Stimulated activated CD4-positive, alpha-beta T cell treated with anti-CD3 and anti-CD28 coated beads, TNF-alpha, amount 100 ng/mL, for 4 hours (primary cell): ENCODE measurements at places on chromosomes 7 and 10.

DNA sequence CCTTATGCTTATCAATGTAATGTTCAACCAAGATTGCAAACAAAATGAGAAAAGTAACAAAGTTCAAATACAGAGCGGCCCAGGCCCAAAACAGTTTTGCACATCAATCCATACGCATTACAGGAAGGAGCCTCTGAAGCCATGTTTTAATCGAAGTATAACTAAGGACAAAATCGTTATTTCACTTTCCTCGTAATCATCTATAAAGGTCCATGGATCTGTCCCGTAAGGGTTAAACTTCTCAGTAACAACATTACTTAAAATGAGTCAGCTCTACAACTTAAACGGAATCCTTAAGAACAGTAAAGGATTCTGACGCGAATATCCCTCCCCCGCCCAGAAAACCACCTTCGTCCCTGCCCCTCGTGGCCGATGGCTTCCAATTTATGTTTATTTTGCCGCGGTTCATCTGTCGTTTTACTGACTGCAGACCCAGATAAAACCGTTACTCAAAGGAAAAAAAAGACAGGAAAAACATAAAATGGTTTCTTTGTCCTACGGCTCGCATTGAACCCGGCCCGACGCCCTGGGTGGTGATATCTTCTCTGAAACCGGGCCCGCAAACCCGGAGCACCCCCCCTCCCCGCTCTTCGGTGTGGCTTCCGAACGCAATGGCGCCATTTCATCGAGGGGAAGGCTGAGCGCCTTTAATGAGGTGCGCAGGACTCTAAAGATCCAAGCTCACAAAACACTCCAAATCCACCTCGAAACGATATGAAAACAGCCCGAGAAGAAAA is 1.1 kb downstream of the HNRNPA2B1 start:
- peak; percentile 39 for DNase-seq

DNA sequence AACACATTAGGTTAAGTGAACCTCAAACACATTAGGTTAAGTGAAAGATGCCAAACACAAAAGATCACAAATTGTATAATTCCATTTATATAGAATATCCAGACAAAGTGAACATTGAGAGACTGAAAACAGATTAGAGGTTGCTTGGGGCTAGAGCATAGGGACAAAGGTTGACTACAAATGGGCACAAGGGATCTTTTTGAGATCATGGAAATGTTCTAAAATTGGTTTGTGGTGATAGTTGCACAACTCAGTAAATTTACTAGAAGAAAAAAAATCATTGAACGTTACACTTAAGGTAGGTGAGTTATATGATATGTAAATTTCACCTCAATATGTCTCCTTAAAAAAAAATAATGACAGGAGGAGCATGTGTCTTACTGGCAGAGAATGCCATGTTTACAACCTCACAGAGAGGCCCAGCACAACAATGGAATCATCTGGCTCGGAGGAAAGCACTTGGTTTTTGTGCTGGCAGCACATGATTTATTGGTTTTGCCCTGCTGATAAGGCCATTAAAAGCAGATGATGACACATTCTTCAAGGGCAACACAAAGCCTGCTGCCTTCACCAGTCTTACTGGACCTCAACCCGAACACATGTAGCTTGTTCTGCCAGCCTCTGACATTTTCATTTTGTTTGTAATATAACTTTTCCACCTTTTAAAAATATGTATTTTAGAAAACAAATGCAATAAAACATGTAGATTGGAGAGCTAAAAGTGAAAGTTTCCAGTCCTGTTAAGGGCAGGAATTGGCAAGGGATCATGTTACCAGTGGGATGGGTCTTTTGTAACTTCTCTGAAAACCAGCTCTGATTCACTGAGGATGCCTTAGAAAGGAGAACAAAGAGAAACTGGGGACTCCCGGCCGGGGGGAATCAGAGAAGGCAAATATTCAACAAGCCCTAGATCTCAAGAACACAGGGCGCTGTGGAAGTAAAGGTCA is 11.9 kb upstream of the LMOD2 start:
- no peak for DNase-seq

DNA sequence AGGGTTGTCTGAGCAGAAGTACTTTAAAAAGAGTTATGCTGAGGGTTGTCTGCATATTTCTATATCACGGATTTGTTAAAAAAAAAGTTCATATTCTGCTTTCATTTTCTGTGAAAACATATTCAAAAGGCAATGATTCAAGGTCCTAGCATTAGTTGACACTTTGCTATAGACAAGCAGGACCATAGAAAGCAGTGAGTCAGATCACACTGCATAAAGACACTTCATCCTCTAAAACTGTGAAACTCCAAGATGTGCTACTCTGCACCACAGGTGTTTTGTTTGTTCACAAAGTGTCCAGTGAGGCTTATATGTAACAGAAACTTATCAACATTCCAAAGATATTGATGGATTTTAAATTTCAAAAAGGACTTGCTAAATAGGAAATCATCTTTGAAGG is 47.0 kb downstream of the SPAM1 start:
- DNase-seq, result no peak

GRCh38 chr7:116732788-116733694 is 61.0 kb downstream of the MET start:
- DNase-seq, result no peak

GRCh38 chr10:119575991-119576390 is 20.8 kb downstream of the TIAL1 start:
- no peak for DNase-seq

DNA sequence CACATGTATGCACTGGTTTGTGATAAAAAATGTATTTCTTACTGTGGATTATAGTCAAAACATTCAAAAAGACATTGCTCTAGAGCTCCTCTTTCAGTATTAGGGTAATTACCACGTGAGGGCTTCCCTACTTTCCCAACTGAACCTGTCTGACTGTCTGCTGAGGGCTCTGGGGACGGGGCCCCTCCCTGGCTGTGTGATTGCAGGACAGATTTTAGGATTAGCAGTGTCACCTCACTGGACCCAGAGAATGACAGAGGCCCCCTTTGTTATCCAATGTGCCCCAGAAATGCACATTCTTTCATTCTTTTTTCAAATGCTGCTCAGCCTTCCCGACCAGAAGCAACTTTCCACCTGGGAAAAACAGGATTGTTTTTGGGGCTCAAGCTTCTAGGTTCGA is 43.6 kb upstream of the MXI1 start:
- DNase-seq, result no peak

DNA sequence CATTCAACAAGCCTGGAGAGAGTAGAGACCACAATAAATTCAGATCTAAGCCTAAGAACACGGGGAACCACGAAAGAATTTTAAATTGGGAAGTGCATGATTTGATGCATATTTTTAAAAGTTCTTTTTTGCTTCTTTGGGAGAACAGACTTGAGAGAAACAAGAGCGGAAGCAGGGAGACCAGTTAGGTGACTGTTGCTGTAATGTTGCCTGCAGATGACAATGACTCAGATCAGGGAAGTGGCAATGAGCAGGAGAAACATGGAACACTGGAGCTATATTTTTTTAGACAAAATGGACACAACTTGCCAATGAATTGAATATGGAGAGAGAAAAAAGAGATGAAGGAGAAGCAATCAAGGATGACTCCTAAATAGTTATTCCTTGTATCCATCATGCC is 125.1 kb downstream of the RAPGEF5 start:
- DNase-seq, result no peak

DNA sequence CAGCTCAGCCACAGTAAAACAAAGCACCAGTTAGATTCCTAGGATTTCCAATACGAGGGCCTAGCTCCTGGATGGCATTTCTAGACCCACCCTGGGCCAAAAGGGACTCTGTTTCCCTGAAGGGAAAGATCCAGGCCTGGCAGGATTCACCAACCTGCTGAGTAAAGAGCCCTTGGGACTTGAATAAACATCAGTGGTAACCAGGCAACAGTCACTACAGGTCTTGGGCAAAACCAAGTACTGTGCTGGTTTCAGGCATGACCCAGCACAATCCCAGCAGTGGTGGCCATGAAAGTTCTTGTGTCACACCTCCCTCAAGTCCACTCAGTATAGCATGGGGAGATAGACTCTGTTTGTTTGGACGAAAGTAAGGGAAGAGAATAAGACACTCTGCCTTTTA is 31.0 kb upstream of the STARD3NL start:
- DNase-seq, result no peak

DNA sequence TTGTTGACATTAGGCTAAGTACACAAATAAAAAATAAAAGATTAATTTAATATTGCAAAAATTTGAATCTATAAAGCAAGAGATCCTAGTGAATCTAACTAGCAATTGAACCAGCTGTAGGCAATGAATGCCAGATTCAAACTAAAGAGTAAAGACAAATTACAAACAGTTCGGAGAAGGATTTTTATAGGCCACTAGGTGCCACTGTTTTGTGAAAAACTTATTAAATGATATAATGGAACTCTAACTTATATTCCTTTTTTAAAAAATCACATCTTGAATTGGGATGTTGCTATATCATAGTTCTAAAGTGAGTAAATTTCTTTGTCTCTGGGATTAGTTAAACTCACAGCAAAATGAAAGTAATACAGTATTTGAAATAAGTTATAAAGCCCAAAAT is 39.1 kb upstream of the GNAI1 start:
- no peak for DNase-seq

GRCh38 chr10:121519901-121520493 is 78.2 kb downstream of the FGFR2 start:
- DNase-seq, result no peak

DNA sequence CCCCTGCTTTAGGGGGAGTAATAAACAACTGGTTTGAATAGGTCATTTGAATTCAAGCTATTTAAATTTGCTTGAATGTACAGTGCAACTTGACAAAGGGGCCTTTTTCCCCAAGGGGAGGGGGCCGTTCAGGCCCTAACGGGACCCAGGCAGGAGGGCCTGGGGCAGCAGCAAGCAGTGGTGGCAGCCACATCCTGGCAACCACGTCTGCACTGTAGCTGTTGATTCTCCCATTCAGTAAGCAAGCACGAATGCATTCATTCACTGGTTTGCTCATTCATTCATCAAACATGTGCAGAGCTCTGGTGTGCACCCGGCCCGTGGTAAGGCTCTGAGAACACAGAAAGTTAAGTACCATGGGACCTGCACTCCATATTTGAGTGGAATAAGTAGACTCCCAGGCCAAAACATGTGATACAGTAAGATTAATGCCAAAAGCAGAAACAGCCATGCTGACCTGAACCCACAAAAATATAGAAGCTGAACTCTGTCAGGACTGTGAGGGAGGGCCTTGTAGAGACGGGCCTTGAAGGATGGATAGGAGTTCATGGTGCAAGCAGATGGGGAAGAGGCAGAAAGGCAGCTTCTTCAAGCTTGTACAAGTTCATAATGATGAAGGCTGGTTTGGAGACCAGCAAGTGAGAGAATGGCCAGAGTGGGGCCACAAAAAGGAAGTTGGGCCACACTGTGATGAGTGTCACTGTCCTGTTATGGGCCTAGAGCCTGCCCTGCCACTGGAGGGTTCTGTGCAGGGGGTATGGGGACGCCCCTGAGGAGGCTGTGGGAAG is 29.3 kb upstream of the C10orf53 start:
- no peak for DNase-seq

GRCh38 chr10:49664842-49665355 is 14.6 kb upstream of the C10orf53 start:
- DNase-seq, result no peak

DNA sequence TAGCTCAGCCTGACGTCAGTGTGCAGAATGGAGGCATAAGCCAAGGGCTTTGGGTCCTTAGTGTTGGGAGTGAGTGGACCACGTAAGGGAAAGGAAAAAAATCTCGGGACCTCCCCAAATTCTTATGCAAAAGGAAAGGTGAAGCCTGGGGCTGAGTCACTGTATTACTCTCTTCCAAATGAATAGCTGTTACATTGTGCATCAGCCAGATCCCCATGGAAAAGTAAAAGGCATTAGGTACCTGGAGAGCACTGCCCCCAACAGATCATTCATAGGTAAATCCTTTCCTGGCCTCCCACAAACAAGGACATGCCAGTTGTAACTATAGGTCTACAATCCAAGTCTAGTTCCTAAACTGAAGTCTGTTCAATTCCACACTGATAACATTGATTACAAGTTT is 170.5 kb downstream of the C1GALT1 start:
- DNase-seq, result no peak

- no peak for DNase-seq
These were observed 220.9 kb upstream of the PPP2R2D start for GRCh38 chr10:131679926-131680325.

DNA sequence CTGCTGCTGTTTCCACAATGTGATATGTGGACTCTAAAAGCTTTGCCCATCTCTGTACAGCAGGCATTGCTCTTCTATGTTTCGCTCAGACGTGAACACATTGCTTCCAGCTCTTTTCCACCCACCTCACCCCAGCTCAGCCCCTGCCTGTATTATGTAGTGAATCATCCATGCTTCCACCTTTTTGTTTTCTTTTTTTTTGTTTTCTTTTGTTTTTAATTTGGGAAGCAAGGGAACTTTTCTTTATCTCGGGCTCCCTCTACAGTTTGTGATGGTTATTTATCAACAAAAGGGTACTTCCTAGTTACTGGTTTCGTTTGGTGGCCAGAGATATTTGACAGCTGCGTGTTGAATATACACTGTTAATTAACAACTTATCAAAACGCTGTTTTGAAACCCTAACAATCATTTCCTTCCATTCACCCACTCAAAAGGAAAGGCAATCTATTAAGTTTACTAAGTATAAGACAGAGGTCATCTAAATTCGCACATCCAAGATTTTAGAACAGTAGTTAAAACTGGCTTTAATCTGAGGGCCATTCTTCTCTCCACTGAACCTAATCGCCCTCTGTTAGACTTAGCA is 127.9 kb upstream of the STK17A start:
- DNase-seq, result no peak

DNA sequence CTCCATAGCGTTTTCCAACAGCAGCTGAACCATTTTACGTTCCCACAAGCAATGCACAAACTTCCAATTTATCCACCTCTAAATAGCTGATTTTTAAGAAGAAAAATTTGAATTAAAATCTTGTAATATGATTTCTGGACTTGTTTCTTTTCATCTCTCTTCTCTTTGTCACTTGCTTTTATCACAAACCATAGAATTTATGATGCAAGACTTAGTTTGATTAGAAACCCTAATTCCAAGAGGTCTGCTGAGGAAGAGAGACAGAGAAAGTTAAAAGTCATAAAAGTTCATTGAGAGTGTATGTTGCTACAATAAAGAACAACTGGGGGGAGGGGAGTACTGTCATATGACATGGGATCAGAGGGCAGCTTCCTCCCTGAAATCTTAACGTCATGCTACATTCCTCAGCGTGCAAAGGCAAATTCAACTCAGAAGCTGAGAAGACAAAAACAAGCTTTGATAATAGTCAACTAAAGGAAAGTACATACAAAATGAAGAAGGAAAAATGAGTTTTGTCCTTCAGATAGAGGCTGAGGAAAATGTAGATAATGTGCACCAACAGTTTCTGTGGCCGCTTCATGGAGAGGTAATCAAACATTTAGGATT is 18.4 kb upstream of the CUBN start:
- no peak for DNase-seq

DNA sequence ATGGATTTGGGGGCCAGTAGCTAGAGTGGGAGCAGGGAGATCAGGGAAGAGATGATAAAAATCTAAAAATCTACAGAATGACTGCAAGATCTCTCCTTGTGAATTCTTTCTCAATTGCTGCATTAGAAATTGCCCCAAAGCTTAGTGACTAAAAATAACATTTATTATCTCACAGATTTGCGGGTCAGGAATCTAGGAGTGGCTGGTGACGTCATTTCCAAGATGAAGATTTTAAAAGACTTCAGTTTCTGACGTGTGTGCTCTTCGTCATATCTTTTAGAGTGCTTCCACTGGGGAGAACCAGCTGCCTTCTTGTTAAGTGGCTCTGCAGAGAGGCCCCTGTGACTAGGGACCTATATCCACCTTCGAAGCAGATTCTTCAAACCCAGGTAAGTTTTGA is 112.6 kb downstream of the DGKI start:
- DNase-seq, result no peak
